Activated T-cell treated with anti-CD3 and anti-CD28 coated beads, Interleukin-2, amount 50 U/mL, for 72 hours (primary cell): ENCODE measurements at places on chromosomes 3 and 15. TPM values are rescaled to one million over a fixed set of nuclear protein-coding genes. Genes with fewer than 3 reads are reported as not detected.
A peak's percentile ranks its signal among the peaks of the same experiment; 100 is the strongest.

The SLC28A2 gene
- total RNA-seq = not detected

The IQCF5 gene
- not detected for total RNA-seq

The TRIM71 gene
- 0.02 TPM for total RNA-seq

The CDC25A gene
- 27.8 TPM for total RNA-seq

The DNAH1 gene
- 31.4 TPM for total RNA-seq

The CCNB2 gene
- total RNA-seq = 77.8 TPM

The CCR9 gene
- 0.14 TPM for total RNA-seq

DNA sequence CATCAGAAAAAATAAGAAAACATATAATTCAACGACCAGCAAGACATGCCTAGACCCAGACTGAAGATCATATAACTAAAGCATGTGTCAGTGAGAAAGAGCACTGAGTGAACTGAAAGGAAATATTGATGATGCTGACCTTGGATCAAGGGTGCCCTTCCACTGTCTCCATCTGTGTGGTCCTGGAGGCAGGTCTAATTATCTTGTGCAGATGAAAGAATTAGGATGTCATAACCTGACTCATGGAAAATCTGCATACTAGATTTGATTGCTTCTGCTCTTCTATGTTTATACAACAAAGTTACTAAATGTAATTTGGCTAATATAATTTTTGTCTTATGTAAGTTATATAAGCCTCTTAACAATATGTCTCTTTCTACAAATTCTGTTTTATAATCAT lies 264.6 kb upstream of the TGFBR2 start:
- no peaks in the 10 kb centered on the region for H3K27me3 ChIP-seq
- H3K27ac ChIP-seq = no peak overlapping the region
- no peak for DNase-seq
- peaks cover 54% of the 10 kb centered on the region for H3K4me1 ChIP-seq
- H3K36me3 ChIP-seq = no peaks in the 10 kb centered on the region

GRCh38 chr15:60784483-60785254 lies 305.7 kb upstream of the ICE2 start:
- H3K4me1 ChIP-seq = peaks cover 48% of the 10 kb centered on the region
- no peak overlapping the region for H3K4me3 ChIP-seq
- H3K27ac ChIP-seq = no peak overlapping the region

- H3K4me3 ChIP-seq = no peak overlapping the region
- no peak overlapping the region for H3K27ac ChIP-seq
- H3K27me3 ChIP-seq = peaks cover 6% of the 10 kb centered on the region
- no peak for DNase-seq
These were observed 154.3 kb downstream of the ECT2 start for GRCh38 chr3:172904711-172905373.

DNA sequence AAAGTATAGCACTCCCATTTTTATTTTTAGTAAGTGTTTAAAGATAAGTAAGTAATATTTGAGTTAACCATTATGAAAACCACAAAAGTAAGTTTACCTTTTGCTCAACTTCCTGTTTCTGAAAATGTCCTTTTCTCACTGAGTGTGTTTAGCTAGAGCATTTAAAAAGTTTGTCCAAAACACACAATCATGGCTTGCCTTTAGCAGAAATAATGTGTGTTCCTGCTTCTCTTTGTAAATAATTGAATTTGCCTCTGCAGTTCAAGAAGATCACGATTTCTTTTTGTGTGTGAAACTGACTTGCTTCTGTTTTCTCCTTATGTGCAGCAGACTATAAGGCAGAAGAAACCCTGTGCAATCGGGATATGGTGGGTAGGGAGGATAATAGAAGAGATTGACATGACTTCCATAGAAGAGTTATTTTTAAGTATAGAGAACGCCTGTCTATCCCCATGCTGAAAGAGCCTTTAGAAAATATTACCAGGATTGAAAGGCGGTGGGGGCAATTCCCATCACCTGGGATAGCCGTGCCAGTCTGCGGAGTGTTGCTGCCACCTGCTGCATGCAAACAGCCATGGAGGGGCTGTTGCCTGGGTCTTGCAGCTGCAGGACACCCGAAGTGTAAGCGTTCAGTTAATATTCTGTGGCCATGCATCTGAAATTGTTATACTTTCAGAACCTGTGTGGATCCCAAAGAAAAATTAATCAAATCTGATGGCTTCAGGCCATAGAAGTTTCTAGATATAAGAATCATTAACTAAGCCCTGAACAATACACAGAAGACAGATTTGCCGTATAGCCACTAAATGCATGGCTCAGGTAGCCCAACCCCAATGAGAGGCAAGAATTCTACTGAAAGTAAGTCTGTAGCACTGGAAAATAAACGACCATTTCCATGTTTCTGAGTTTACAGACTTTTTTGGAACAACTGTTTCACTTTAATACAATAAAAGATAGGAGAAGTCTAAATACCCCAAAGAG lies 2.4 kb upstream of the CD96 start:
- peak overlapping the region; percentile 97 for H3K4me3 ChIP-seq
- peaks cover 73% of the 10 kb centered on the region for H3K4me1 ChIP-seq
- H3K27me3 ChIP-seq = no peaks in the 10 kb centered on the region

DNA sequence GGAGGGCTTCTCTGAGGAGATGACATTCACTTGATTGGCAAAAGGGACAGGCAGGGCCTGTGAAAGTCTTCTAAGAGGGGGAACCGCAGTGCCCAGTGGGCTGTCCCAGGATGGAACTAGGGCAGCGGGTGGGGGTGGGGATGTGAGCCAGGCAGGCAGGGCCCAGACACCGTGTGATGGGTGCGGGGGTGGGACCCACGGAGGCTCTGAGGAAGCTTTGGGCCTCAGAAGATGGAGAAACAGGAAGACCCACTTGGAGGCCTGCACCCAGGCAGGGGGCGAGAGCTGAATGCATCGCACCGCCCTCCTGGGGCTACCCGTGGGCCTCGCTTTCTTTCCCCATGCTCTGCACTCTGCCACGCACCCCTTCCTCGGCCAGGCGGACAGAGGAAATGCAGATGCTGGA lies 32.9 kb upstream of the ACAD9 start:
- peaks cover 23% of the 10 kb centered on the region for H3K4me1 ChIP-seq
- no peaks in the 10 kb centered on the region for H3K36me3 ChIP-seq
- H3K4me3 ChIP-seq = peak overlapping the region; percentile 75

- no peaks in the 10 kb centered on the region for H3K4me1 ChIP-seq
- H3K4me3 ChIP-seq = no peak overlapping the region
- H3K27ac ChIP-seq = no peak overlapping the region
These were observed 7.5 kb downstream of the PTX3 start for GRCh38 chr3:157443905-157444796.

- no peaks in the 10 kb centered on the region for H3K4me1 ChIP-seq
- no peaks in the 10 kb centered on the region for H3K27me3 ChIP-seq
- H3K27ac ChIP-seq = no peak overlapping the region
- H3K4me3 ChIP-seq = no peak overlapping the region
These were observed 38.2 kb downstream of the ABI3BP start for GRCh38 chr3:100954990-100955389.

GRCh38 chr15:90266061-90266431 lies 574 bp downstream of the NGRN start:
- peak overlapping the region; percentile 99 for H3K4me3 ChIP-seq
- H3K4me1 ChIP-seq = peaks cover 48% of the 10 kb centered on the region
- no peaks in the 10 kb centered on the region for H3K27me3 ChIP-seq
- H3K27ac ChIP-seq = peak overlapping the region; percentile 98
- peaks cover 11% of the 10 kb centered on the region for H3K36me3 ChIP-seq

DNA sequence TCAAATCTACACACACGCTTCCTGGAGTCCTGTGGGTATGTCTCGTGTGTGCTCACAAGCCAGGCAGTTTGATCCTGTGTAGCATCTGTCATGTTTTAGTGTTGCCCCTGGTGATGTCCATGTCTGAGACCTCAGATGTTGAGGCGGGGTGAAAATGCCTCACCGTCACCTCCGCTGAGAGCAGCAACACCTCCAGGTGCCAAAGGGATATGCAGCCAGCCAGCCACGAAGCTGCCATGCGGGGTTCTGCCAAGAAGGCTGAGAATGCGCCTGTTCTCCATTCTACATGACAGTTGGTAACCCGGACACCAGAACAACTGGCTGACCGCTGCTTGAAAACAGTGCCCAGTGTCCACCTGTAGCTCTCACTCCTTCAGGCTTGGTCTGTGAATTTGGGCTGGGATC lies 253.8 kb downstream of the TLE3 start:
- no peaks in the 10 kb centered on the region for H3K36me3 ChIP-seq
- peaks cover 15% of the 10 kb centered on the region for H3K4me1 ChIP-seq
- H3K4me3 ChIP-seq = no peak overlapping the region
- no peak for DNase-seq

- H3K27ac ChIP-seq = no peak overlapping the region
- H3K4me3 ChIP-seq = no peak overlapping the region
- H3K27me3 ChIP-seq = peaks cover 33% of the 10 kb centered on the region
- H3K36me3 ChIP-seq = no peaks in the 10 kb centered on the region
These were observed 26.8 kb upstream of the NOX5 start for GRCh38 chr15:68987676-68988075.

DNA sequence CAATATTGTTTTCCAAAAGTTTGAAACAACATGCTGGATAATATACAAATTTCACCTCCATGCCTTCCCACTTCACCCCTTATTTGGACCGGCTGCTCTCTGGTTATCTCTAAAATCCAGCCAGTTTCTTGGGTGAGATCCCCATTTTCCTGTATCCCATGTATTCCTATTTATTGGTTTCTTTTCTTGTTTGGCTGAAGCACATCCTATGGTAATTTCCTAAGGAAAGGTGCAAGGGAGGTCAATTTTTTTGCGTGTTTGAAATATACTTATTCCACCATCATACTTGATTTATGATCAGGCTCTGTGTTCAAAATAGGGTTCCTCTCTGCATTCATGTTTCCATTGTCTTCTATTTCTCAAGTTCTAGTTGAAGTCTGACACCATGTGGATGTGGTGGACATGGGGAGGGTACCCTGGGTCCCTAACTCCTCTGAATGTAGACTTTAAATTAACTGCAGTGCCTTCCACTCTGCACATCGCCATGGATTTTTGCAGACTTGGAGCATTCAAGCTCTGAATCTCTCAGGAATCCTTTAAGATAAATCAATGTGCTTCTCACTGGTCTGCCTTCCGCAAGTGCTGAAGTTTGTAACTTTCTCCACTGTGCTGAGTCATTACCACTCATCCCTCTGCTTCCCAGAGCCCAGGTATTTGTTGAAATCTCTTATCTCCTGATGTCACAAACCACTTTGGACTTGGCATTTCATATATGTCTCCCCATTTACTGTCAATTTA lies 52.1 kb upstream of the TLE3 start:
- no peak overlapping the region for H3K27ac ChIP-seq
- no peak for DNase-seq
- H3K27me3 ChIP-seq = peaks cover 37% of the 10 kb centered on the region
- H3K36me3 ChIP-seq = no peaks in the 10 kb centered on the region

DNA sequence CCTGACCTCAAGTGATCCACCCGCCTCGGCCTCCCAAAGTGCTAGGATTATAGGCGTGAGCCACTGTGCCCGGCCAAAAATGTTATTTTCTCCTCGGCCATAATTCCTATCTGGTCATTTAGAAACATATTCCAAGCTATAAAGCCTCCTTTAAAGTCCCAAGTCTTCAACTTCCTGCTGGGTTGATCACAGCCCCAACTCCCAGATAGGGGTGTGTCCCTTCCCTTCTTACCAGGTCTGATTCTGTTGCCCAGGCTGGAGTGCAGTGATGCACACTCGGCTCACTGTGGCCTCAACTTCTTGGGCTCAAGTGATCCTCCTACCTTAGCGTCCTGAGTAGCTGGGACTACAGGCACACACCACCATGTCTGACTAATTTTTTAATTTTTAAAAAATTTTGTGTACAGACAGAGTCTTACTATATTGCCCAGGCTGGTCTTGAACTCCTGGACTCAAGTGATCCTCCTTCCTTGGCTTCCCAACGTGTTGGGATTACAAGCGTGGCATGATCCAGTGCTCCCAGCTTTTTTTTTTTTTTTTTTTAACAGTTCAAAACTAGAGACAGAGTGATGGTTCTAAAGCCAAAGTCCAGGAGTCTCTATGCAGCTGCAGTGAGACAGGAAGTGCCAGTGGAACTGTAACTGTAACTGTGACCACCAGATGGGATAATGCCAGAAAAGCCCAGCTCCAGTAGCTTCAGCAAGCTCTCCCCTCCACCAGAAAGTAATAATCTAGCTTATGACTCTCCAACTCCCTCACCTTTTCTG lies 8.2 kb upstream of the PRKAR2A start:
- no peaks in the 10 kb centered on the region for H3K36me3 ChIP-seq
- no peak overlapping the region for H3K4me3 ChIP-seq
- H3K27ac ChIP-seq = no peak overlapping the region
- DNase-seq = no peak

DNA sequence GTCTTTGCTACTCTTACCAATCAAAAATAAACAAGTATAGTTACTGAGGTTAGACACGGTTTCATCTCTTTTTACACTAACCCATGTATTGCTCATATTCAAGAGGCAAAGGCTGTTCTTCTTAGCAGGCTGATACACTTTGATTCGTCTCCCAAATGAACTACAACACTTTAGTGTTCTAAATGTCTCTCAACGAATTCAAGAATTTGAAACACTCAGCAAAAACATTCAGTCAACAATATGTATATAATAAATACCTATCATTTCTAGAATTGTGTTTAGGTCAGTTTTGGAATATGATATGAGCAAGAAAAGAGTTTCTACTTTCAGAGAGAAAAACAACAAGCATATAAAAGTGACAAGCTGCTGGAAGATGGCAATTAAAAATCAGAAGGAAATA lies 669.6 kb upstream of the DPPA4 start:
- no peak overlapping the region for H3K27ac ChIP-seq
- H3K4me3 ChIP-seq = no peak overlapping the region
- no peaks in the 10 kb centered on the region for H3K4me1 ChIP-seq
- DNase-seq = no peak
- H3K36me3 ChIP-seq = no peaks in the 10 kb centered on the region

DNA sequence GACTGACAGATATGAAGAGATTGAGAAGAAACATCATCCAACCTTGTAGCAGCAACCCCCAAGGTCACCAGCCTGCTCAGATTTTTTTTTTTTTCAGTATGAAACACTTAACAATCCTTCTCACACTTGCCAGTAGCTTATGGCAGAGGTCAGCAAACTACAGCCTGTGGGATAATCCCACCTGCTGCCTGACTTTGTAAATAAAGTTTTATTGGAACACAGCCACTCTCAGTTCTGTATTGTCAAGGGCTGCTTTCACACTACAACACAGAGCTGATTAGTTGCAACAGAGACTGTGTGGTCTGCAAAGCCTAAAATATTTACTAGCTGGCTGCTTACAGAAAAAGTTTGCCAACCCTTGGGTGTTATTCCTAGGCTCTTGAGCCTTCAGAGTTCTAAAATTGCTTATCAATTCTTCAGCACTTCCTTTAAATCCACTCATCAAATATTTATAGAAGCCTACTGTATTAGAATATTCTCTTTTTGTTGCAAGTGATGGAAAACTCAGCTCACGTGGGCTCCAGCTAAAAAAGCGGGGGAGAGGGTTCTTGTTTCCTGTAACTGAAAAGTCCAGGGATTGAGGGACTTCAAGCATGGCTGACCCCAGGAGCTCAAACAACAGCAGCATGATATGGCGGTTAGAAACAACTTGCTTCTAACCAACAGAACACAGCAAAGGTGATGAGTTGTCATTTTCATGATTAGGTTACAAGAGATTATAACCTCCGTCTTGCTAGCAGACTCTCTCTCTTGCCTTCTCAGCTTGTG lies 246.1 kb downstream of the SHQ1 start:
- no peaks in the 10 kb centered on the region for H3K36me3 ChIP-seq
- no peak for DNase-seq
- H3K4me3 ChIP-seq = no peak overlapping the region
- peaks cover 12% of the 10 kb centered on the region for H3K27me3 ChIP-seq
- no peak overlapping the region for H3K27ac ChIP-seq
- no peaks in the 10 kb centered on the region for H3K4me1 ChIP-seq
